NB4 (cell line): ENCODE measurements at places on chromosomes 13 and 19.

DNA sequence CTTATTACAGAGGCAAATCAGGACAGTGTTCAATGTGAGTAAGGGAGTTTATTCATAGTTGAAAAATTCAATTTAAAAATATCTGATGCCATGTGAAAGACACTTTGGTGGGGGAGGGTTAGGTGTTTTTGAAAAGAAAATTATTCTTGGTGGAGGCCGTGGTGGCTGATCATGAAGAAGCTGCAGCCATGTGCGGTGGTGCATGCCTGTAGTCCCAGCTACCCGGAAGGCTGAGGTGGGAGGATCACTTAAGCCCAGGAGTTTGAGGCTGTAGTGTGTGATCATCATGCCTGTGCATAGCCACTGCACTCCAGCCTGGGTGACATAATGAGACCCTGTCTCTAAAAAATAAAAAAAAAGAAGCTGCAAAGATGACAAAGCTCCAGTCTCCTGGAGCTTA lies 28.6 kb downstream of the WDFY2 start:
- DNase-seq = no peak

GRCh38 chr19:43668406-43669109 lies 1.4 kb downstream of the PLAUR start:
- DNase-seq = peak; percentile 94

GRCh38 chr19:5064896-5065295 lies 96.0 kb downstream of the KDM4B start:
- DNase-seq = no peak

- DNase-seq = no peak
These were observed 199.4 kb downstream of the KLF12 start for GRCh38 chr13:73934771-73935170.

DNA sequence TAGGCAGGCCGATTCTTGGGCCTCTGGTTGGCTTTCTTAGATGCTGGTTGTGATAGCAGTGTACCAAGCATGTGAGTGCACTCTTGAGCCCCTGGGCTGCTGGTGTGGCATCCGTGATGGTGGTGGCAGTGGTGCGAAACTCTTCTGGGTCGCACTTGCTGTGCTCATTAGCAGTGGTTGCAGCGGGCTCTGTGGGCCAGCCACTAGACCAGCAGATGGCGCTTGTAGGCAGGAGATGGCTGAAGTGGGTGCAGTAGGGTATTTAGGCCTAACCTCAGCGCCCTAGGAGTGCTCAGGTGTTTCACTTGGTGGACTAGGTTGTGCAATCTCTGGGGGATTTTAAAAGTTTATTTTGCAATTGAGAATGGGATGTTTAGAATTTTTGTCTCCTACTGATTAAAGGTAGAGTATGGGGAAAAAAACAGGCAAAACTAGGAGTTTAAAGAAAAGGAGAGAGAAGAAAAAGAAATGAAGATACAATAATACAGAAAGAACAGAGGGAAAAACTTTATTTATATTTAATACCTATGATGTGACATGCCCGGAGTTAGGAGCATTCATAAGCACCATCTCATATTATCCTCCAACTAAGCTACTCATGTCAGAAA lies 4.3 kb upstream of the ZNF17 start:
- DNase-seq = peak; percentile 64

- DNase-seq = peak; percentile 62
These were observed 21.5 kb upstream of the MEDAG start for GRCh38 chr13:30884543-30884942.

DNA sequence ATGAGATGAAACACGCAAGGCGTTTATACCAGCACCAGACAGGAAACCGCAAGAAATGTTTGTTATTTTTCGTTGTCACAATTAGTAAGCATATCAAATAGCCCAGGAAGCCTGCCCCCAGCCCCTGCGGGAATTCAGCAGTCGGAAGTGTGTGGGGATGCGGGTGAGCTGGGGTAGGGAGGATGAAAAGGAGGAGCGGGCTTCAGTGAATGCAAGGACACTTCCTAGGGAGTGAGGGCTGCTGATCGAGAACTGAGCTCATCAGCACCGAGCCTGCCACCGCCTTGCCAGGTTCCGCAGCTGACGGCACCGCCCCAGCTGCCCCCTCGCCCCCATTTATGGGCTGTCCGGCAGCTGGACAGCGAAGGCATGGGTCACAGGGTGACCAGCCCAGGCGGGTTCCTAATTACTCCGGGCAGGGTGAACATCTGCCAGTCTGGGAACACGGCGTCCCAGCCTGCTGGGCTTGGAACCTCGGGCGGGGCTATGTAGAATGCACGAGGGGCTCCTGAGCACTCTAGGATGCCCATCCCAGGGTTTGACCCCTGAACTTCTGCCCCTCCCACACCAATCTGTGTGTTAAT lies 1.6 kb upstream of the BEST2 start:
- DNase-seq = peak; percentile 76

- DNase-seq = no peak
These were observed 4.1 kb downstream of the ENOX1 start for GRCh38 chr13:43782686-43783085.
